ENCODE measurements at places on chromosomes 3 and 15.

GRCh38 chr3:17182166-17182565, 297.4 kb downstream of the PLCL2 start:
- DNase-seq = no peak

- no peak for DNase-seq
Measured at GRCh38 chr3:119330181-119330580, 36.0 kb downstream of the ARHGAP31 start.

DNA sequence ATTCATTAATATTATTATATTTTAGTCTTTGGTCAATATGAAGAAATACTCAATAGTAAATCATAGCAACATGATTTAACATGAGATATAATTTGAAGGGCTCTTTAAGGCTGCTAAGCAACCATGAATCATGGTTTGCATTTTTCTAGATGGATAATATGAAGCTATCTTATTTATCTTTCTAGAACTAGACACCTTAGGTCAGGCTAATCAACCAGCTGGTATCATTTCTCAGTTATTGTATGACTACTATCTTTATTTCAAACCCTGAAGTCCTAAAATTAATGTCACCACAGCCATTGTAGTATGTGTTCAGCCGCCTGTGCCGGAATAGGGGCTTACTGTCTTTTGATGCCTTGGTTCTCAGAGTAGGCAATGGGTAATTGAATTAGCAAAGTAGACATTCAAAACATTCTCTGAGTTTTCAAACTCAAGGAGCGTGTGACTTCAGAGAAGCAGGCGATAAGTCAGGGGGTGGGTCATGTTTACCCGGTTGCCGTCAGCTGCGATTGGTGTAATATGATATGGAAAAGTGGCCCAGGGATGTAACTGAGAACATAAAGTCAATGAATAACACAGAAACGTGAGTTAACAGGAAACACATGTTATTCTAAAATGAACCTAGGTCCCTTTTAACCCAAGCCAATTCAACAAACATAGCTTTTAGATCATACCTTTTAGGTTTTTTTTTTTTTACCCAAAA, 93.4 kb upstream of the CTDSPL start:
- peak; percentile 16 for DNase-seq

DNA sequence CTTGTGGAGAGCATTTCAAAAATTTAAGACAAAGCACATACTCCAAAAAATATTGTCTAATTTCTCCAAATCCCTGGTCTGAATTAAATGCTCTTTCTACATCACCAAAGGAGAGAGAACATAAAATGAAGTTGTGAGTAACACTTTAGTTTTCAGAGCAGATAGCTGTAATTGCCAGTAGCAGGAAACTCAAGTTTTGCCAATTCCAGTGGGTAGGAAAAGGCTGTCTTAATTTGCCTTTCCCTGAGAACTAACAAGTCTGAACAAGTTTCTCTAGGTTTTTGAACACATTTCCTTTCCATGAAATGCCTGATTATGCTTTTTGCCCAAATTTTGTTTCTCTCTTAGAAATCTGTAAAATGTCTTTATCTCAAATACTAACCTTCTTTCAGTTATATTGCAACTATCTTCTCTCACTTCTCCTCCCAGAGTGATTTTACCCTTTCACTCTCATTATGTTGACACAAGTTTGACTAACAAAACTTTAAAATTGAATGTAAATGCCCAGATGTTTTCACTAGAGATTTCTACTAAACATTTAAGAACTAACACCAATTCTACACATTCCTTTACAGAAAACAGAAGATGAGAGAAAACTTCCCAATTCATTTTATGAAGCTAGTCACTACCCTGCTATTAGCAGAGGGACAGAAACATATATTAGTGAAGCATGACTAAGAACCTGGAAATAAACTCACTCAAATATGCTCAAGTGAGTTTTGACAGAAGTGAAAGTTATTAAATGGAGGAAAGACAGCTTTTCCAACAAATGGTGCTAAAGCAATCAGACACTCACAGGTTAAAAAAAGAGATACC, 38.4 kb downstream of the RFX7 start:
- no peak for DNase-seq

DNA sequence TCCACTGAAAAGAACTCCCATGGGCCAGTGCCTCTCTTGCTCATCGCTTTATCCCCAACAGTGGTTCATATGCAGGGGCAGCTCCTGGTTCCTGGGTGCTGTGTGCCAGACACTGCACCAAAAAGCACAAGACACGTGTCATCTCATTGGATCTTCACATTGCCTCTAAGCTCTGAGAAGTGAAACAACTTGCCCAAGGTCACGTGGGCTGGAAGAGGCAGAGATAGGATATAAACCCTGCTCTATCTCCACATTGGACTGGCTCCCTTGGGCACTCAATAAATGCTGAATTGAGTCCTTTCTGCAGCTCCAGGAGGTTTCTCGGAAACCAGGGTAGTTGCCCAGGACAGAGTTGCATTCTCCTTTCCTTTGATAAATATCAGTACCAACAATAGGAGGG, 88.1 kb downstream of the SRGAP3 start:
- DNase-seq = no peak

- DNase-seq = no peak
Measured at GRCh38 chr3:127171721-127172120, 21.2 kb upstream of the PRR23E start.

GRCh38 chr3:16741103-16741758, 136.0 kb upstream of the DAZL start:
- DNase-seq = no peak

DNA sequence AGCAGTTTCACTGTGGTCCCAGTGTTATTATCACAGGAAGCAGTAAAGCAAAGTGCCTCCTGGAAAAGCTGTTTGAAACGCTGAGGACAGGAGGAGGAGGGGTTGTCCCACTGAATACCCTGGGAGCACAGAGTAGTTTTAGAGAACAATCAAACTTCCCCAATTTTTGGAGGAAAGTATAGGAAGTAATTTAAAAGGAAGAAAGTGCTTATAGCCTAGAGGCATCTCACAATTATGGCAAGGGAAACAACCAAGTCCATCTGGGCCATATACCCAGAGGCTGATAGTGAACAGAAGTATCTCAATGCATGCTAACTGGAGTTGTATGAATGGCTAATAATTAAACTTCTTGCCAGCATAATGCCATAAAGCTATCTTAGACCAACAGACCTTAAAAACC, 137.2 kb upstream of the EPHA6 start:
- DNase-seq = no peak

DNA sequence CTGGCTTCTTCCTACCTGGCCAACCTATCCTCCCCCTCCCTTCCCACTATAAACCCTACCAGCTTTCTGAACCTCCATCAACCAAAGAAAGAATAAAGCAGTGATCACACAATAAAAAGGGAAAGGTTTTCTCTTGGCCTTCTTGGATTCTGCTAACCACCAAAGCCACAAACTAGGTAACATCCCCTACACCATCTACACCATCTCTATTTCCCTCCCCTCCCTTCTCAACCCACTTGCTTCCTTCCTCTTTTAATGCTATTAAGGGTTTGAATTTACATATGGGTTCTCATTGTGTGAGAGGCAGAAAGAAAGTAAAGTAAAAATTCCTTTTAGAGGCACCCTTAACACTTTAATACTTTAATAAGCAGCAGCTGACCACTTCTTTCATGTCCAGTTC, 25.8 kb upstream of the RSL24D1 start:
- peak; percentile 94 for DNase-seq

GRCh38 chr3:47412842-47413520, 32.2 kb downstream of the PTPN23 start:
- no peak for DNase-seq

GRCh38 chr3:130644628-130645253, 101.9 kb downstream of the PIK3R4 start:
- no peak for DNase-seq

DNA sequence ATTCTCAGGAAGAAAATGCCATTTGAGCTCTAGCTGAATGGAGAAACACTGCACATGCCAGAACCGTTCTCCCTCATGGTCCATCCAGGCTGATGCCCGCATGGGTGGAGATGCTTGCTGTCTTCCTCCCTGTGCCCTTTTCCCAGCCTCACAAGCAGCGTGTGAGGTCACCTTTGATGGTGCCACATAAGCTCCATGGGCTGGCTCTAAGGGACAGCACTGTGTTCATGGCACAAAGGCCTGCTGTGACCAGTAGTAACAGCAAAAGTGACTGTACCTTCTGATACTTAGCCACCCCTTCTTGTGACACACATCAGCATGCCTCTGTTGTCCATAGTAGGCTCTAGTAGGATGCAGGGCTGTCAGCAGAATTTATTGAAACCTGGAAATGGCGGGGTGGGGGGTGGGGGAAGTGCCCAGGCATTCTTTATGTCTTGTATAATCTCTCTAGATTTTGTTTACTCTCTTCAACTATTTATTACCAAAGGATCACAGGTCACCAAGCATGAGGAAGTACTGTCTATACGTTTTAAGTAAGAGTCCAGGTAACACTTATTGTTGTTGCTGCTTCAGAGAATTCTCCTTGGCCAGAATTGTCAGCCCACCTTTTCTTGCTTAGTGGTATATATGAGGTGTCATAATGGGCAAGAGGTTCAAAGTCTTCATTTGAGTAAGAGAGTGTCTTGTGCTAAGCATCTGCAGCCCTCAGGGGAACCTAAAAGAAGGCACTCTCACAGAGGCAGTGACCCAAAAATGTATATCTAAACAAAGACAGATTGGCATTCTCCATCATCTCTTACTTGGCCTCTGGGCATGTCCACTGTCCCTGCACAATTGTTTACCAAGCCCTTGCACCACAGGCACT, 56.5 kb downstream of the RAB7A start:
- DNase-seq = no peak

DNA sequence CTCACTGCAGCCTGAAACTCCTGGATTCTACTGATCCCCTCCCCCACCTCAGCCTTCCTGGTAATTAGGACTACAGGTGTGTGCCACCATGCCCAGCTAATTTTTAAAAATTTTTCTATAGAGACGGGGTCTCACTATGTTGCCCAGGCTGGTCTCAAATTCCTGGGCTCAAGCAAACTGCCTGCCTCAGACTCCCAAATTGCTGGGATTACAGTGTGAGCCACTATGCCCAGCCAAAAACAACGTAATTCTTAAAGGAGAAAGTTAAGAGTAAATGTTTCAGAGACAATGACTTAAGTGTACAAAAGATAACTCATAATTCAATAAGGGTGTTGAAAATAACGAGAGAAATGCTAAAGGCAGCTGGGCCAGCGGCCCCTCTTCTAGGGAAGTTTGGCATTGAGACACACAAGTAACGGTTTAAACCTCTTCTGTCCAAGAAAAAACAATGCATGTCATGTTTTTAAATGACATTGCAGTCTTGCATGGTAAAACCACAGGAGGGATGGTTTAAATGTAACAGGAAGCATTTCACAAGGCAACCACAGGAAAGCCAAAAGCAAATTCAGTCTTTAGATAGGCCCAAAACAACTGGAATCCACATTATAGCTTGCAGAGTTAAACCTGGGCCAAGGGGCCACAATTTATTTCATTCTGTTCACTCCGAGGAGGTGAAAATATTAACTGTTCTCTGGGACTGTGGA, 5.1 kb downstream of the PROK2 start:
- DNase-seq = peak; percentile 93

DNA sequence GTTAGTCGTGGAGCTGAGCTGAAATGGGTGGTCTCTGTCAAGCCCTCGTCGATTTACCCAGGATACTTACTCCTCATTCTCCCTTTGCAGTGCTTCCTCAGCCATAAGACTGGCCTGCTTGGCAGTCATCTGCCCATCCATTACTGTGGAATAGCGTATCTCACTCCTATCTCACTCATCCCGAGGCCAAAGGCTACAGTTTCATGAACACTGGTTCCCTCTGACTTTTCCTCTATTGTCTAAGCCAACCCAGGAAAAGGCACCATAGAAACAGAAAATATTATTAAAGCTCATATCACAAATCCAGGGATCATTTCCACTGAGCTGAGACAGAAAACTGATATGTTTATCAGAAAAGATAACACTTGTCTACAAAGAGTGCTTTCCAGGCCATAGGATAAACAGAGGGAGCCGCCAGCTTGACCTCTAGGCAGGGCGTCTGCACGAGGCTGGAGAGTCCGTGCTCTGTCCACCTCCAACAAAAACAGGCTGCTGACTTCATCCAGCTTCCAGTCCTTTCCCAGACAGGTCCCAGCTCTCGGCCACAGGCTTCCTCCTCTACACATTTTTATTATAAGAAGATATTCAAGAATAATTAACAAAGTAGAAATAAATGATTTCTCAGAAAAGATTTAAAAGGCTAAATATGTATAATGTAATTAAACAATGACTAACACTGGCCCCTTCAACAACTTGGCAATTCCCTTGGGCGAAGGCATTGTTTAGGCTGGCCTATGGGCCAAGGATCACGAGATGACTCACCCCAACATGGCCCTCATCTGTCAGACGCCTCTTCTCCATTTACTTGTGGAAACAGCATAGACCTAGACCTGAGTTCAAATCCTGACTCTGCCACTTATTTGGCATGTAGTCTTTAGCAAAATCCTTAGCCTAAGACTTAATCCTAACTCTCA, 27.4 kb upstream of the BOC start:
- DNase-seq = peak; percentile 3

GRCh38 chr3:70658513-70659310, 346.3 kb upstream of the MDFIC2 start:
- no peak for DNase-seq

- no peak for DNase-seq
Measured at GRCh38 chr3:97432914-97433313, 331.6 kb upstream of the ARL6 start.

DNA sequence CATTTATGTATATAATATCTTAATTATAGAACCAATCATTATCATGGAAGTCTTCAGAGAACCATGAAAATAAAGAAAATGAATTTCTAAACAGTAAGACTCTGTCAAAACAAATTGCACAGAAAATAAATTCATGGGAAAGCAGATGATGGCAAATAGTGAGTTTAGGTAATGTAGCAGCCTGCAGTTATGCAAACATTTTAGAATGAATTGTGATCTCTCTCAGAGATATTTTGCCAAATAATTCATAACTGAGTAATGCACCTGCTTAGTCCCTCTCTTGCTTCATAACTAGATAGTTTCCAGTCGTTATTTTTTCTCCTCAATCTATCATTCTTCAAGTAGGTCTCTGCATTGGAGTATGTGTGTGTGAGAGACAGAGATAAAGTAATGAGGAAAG, 492.7 kb upstream of the THBS1 start:
- DNase-seq = no peak

DNA sequence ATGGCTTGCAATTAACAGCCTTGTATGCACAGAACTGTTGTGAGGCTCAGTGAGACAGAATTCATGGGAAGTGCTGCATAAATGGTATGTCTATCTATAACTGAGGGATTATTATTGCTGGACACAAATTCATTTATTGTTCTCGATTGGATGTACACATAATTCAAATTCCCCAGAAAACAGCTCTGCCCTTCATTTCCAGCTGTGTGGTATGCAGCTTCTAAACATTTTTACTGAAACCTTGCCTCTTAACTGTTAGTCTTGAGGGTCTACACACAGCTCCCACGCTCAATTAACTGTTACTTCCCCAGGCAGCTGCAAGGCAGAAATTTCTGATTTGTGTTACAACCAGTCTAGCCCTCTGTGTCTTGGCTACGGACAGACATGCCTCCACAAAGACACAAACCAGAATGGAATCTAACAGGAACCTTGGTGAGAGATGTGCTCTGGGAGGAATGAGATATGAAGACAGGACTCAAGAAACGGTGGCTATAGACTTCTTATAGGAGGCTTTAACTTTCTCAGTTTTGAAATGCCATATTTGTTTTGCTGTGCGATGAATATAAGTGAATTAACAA, 139.7 kb upstream of the TBL1XR1 start:
- no peak for DNase-seq

GRCh38 chr15:50873935-50874361, 34.5 kb upstream of the AP4E1 start:
- peak; percentile 55 for DNase-seq
